ENCODE measurements at places on chromosomes 3 and 15. TPM values are rescaled to one million over a fixed set of nuclear protein-coding genes. Genes with fewer than 3 reads are reported as not detected.

SLC6A20 gene
- total RNA-seq = not detected

SHISA5 gene
- total RNA-seq = 60.4 TPM

RASGRP1 gene
- total RNA-seq = 0.09 TPM

IL17RE gene
- 1.5 TPM for total RNA-seq

ARMC8 gene
- 49.8 TPM for total RNA-seq

SERINC4 gene
- not detected for total RNA-seq

SH3GL3 gene
- total RNA-seq = 2.1 TPM

ACP3 gene
- 0.63 TPM for total RNA-seq

SPESP1 gene
- 0.98 TPM for total RNA-seq

RPL32 gene
- 1,353 TPM for total RNA-seq

ERICH6 gene
- 0.41 TPM for total RNA-seq

ABCF3 gene
- total RNA-seq = 49.4 TPM

All from fibroblast of the aortic adventitia (primary cell).